ELF-1 (cell line): ENCODE measurements at places on chromosomes 12 and 14.

- no peak for DNase-seq
These were observed 6.4 kb upstream of the EP400 start for GRCh38 chr12:131943389-131943788.

DNA sequence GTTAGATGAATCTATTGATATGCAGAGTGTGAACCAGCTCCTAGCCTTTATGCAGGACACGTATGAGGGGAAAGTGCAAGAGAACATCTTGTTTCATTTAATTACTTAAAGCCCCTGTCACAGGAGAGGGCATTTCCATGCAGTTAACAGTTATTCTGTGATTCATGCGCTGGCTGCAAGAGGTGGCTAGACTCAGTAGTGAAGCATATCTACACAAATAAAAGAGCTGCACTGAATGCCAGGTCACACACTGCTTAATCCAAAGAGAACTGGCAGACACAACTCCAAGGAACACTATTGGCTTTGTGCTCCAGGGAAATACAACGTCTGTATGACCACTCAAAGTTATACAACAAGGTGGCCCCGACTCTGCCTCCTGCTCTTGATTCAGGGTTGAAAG, 394.1 kb downstream of the C12orf75 start:
- no peak for DNase-seq

- DNase-seq, result no peak
These were observed 218.0 kb downstream of the PPM1H start for GRCh38 chr12:62716866-62717525.

DNA sequence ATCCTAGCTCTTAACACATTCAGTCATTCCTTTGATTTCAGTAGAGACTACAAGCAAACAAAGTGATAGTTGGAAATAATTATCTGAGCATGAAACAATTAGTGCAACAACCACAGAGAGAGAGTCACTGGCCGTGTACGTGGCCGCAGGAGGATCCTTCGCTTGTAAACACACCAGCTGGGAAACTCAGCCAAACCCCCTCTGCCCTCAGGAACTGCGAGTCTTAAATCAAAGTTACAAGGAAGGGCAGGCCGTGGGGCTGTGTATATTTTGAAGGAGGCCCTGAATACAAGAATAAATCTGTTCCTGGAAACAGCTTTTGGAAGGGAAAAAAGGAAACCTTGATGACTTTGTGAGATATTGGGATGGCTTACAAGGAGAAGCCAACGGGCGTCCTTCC, 164.5 kb downstream of the ANO2 start:
- DNase-seq, result no peak

- DNase-seq, result no peak
These were observed 91.0 kb upstream of the EEA1 start for GRCh38 chr12:93019975-93020630.

DNA sequence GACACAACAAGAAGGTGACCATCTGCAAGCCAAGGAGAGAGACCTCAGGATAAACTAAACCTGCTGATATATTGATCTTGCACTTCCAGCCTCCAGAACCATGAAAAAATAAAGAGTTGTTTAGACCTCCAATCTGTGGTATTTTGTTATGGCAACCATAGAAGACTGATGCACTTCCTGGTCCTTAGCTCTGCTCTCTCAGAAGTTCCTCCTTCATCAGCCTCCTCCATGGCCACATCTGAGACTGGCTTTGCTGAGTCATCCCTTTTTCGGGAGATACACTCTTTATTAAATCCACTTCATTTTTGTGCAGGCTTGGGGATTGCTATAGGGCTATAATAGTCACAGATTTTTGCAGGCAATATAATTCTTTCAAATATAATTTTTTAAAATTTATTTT, 89.6 kb upstream of the ATF7IP start:
- no peak for DNase-seq

- DNase-seq, result peak; percentile 98
These were observed 5.6 kb downstream of the TNFRSF1A start for GRCh38 chr12:6336079-6336888.

GRCh38 chr12:14878488-14878887, 7.2 kb downstream of the MGP start:
- DNase-seq, result no peak

DNA sequence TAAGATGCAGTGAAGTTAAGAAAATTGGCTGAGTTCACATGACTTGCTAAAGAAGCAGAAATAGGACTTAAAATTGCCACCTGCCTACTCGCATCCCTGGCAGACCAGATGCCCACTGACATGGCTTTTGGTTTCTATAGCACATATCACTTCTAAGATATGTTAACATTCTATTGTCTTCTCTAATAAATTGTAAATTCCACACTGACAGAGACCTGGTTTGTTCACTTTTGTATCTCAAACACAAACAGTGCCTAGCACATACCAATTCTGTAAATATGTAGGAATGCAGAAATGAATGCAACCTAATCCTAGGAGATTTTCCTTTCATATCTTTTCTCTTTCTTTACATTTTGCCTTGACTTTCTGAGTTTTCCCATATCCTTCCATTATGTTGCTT, 1047.6 kb downstream of the AACS start:
- DNase-seq, result no peak

GRCh38 chr14:96086574-96087077, 47.5 kb downstream of the C14orf132 start:
- DNase-seq, result no peak

DNA sequence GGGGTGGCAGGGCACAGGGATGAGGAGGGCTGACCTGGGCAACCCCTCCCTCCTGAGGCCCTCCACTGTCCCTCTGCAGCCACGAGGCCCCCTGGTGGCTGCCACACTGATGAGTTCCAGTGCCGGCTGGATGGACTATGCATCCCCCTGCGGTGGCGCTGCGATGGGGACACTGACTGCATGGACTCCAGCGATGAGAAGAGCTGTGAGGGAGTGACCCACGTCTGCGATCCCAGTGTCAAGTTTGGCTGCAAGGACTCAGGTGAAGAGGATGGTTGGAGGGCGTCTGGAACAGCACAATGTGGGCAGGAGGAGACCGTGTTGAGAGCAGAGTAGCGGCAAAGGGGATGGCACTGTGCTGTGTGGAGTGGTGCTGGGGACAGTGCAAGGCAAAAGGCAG, 25.7 kb upstream of the LRP1-AS start:
- DNase-seq, result peak; percentile 70

DNA sequence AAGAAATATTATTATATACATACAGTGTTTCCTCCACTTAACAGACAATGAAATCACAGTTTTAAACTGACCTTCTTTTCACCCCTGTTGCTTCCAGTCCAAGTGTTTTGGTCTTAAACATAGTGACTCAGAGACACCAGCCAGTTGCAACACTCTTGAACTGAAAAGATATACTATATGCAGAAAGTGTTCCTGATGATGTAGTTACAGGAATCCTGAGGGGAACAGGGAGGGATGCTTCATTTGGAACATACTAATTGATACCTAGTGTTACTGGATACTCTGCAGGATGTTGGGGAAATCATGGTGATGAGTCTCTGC, 420.8 kb downstream of the CCDC91 start:
- no peak for DNase-seq

GRCh38 chr12:38930990-38931389, 25.6 kb upstream of the CPNE8 start:
- no peak for DNase-seq

DNA sequence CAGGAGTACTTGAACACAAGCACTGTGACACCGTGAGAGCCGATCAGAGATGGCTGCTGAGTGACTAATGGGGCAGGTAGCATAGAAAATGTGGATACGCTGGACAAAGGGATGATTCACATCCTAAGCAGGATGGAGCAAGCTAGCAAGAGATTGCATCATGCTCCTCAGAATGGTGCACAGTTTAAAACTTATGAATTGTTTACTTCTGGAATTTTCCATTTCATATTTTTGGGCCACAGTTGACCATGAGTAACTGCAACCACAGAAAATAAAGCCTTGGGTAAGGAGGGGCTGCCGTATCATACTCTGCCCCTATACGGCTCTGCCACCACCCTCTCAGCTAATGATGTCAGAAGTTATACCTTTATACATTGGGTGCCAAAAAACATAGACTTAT, 23.3 kb upstream of the MARK3 start:
- DNase-seq, result no peak

GRCh38 chr14:35121887-35122695, at the start of the genes PPP2R3C and PRORP:
PPP2R3C (minus strand) TSS chr14:35121990; CDS start chr14:35121959, 31 bp downstream.
PRORP (plus strand) TSS chr14:35122552; CDS start chr14:35123246, 694 bp downstream.
- peak; percentile 98 for DNase-seq

GRCh38 chr12:46387670-46388069, 15.1 kb upstream of the SLC38A2 start:
- DNase-seq, result no peak

GRCh38 chr14:50954811-50955372, 10.6 kb upstream of the PYGL start:
- no peak for DNase-seq

GRCh38 chr12:56878010-56878339, 56.2 kb downstream of the SDR9C7 start:
- DNase-seq, result no peak

GRCh38 chr14:20413744-20414082, 412 bp upstream of the TEP1 start:
- DNase-seq, result no peak

DNA sequence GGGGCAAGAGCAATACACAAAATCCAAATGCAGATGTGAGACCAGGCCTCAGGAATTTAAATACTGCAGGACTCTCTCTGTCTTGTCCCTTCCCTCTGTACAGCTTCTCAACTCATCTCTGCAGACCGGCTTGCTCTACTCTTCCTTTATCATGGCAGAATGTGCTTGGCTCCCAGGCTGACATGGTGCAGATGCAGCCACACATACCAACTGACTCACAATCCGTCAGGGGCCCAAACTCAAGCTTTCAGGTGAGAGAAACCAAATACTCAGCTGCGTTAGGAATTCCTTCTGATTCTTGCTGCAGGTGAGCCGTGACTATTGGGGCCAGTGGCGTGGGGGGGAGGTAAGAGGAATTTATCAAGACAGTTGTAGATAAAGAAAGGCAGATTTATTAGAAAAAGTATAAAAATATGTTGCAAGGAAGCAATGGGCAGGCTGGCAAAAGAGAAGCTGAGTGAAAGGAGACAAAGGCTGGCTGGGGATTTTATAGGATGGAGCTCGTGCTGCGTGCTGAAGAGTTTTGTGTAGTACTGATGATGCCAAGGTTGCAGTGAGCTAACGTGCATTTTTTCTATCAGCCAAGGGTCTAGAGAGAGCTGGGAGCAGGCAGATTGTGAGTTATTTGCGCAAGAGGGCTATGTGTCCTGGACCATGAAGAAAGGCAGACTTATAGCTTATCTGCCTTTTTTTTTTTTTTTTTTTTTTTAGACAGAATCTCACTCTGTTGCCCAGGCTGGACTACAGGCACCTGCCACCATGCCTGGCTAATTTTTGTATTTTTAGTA, 5.0 kb upstream of the LGALS3 start:
- no peak for DNase-seq

GRCh38 chr14:41663473-41663850, 56.8 kb downstream of the LRFN5 start:
- no peak for DNase-seq

GRCh38 chr12:54975272-54975671, 9.3 kb downstream of the TESPA1 start:
- DNase-seq, result no peak

- no peak for DNase-seq
These were observed 197.3 kb upstream of the SFSWAP start for GRCh38 chr12:131513606-131514005.

DNA sequence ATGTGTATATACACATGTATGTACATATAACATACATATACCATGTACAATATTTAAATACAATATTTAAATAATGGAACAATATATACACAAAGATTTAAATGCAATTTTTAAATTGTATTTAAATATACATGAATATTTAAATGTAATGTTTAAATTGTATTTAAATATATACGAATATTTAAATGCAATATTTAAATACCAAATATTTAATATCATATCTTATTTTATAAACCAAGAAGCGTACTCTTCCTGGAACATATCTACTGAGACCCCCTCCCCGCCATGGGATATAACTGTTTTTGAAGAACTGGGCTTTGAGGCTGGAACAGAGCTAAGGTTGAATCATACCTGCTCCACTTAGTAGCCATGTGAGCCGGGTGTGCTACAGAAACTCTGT, 29.8 kb upstream of the RIMBP2 start:
- DNase-seq, result no peak

GRCh38 chr12:4569261-4569660, 7.3 kb downstream of the DYRK4 start:
- DNase-seq, result no peak

GRCh38 chr12:4143896-4144295, 129.7 kb upstream of the CCND2 start:
- DNase-seq, result no peak

DNA sequence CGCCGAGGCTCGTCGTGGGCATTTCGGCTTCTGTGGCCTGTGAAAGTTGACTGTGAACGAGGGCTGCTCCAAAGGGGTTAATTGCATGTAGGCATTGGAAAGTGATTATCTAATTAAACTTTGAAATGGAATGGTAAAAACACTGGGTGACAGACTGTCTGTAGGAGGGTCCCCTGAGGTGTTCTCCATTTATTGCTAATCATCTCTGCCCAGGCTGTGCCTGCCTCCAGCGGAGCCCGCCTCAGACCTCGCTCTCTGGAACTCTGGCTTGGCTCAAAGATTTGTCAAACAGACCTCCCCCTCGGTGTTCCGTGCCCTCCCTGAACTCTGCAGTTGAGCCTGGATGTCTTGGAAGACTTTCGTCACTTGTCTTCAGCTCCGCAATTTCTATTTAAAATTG, 50.2 kb upstream of the VRK1 start:
- DNase-seq, result no peak

GRCh38 chr14:36652542-36653201, 9.0 kb upstream of the PAX9 start:
- DNase-seq, result no peak

DNA sequence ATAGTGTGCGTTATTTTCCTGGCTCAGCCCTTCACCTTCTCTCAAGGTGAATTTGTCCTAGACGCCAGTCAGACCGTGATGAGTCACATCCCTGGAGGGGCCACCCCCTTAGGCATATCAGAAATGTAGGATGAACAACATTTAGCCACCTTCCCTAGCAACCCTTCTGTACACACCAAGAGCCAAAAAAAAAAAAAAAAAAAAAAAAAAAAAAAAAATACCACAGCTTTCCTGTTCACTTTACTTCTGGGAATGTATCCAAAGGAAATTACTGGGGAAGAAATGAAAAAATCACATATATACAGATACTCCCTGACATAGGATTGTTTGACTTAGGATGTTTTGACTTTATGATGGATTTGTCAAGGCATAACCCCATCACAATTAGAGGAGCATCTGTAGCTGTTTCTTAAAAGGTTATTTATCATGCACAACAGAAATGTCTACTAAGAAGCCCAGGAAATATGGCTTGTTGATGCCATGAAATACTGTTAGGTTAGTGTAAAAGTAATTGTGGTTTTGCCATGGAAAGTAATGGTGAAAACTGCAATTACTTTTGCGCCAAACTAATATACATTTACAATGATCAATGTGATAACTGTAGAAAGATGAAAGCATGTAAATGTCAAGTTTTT, 68.2 kb upstream of the BDKRB2 start:
- DNase-seq, result no peak

GRCh38 chr12:5470703-5471102, 38.8 kb downstream of the NTF3 start:
- no peak for DNase-seq

GRCh38 chr12:88052686-88053085, 23.5 kb upstream of the C12orf50 start:
- DNase-seq, result peak; percentile 27
